CD4-positive, alpha-beta T cell treated with Interleukin-6 for 4 hours (primary cell): ENCODE measurements at places on chromosomes 5 and 9.
A peak's percentile ranks its signal among the peaks of the same experiment; 100 is the strongest.

- no peak for DNase-seq
Measured at GRCh38 chr5:76388791-76389512, 14.1 kb upstream of the IQGAP2 start.

GRCh38 chr5:94621763-94622162 is 3.3 kb downstream of the SLF1 start:
- DNase-seq = no peak

- no peak for DNase-seq
Measured at GRCh38 chr9:88998911-88999310, 7.6 kb downstream of the S1PR3 start.

DNA sequence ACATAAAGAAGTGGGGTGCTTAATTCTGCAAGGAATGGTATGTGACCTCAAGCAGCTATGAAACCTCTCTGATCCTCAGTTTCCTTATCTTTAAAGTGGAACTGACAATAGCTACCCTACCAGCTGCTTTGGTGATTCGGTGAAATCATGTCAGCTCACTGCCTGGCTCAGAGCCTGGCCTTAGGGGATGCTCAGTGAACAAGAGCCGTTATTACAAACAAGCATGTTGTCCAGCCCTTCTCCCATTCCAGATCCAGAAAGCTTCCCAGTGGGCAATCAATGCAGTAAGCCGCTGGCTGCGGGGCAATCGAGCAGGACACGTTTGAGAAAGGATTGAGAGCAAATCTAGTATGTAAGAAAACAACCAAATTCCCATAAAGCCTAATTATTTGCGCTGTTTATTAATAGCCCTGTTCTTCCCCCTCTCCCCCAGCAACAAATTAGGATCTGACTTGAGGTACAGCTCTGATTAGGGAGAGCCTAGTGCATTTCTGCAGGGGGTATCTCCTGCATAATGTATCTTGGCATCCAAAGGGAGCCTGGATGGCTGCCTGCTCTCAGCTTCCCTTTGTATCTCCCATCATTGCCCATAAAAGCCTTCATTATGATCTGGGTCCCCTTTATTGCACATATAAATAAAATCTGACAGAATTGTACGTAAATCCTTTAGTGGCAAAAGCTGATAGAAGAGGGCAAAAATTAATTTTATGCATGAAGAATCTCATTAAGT is 371.4 kb downstream of the TMEM232 start:
- DNase-seq = no peak

DNA sequence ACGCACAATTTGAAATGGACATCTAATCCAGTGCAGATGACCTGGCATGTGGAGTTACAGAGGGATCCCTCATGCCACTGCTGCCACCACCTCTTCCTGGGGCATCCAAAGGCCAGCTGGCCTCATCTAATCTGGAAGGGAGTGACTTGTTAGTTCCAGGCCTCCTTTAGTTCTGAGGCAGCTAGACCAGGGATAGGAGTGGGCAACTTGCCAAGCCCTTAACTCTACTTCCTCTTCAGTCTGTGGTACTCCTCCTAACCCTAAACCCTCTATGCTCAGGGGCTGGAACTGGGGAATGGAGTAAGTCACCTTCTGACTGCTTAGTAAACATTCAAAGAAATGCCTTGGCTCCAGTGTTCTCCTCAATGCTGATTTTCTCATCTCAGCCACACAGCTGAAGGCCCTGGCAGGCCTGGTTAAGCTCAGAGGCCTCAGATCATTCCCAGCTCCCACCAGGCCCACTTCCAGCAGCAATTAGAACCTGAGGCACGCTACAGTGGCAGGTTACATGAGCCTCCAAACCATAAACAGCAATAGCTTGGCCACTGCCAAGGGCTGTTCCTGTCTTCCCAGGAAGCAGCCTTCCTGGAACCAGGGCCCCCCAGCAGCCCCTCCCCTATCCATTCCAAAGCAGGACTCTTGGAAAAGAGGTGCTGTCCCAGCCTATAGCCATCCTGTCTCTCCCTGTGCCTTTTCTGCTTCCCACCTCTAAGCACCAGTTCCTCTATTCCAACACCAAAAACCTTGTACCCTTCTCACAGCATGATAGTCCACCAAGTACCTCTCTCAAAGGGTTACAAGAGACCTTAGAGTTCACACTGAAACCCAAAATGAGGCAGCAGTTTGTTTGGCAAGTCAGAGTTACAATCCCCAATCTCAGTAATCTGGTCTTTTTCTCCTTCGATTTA is 2.0 kb downstream of the EIF4EBP3 start:
- peak; percentile 42 for DNase-seq

DNA sequence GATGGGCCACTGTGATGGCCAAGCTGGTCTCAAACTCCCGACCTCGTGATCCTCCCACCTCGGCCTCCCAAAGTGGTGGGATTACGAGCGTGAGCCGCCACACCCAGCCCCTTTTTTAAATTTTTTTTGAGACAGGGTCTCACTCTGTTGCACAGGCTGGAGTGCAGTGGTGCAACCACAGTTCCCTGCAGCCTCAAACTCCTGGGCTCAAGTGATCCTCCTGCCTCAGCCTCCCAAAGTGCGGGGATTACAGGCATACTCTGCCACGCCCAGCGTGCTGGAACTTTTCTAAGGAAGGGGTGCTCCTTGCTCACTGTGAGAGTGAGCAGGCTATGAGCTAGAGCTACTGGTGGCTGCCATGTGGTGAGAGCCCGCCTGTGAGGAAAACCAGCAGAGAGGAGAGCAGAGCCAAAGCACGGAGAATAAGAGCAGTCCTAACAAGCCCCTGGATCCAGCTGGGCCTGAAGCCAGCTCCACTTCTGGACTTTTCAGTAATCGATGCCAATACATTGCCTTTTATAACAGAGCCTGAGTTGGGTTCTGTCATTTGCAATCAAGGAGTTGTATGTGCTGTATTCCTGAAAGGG is 75.5 kb upstream of the UNC5A start:
- DNase-seq = no peak

GRCh38 chr9:115980054-115980453 is 173.5 kb upstream of the PAPPA start:
- no peak for DNase-seq

DNA sequence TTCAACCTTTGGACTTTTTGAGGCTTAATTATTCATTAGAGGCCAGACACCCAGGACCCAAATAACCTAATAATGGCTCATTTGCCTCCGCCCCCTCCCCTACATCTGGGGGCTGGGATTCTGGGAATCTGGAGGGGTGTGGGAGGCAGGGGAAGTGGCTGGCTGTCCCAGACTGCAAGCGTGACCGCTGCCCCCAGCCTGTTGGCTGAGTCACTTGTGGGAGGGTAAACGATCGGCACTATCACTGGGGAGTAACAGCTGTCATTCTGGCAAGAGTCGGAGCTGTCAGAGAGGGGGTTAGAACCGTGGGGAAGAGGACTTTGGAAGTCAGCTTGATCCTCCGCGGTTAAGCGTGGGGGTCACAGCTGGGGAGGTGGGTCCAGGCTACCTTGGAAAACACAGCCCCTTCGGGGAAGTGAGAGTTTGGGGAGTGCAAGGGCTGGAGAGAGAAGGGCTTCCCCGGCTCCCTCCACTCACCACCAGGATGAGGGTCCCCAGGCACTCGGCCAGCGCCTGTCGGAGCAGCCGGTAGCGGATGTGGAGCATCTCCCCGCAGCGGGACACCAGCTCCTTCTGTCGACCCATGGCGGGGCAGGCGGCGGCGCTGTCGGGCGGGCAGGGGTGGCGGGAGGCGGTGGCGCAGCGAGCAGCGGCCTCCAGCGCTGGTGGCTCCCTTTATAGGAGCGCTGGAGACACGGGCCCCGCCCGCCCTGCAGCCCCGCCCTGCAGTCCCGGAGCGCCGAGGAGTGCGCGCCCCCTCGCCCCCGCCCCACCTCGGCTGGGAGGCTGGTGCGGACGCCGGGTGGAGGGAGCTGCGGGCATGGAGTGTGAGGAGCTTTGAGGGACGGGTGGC is at the start of gene AQP3:
Gene AQP3, minus strand, starts transcription at position 648 of the 853 bp plus-strand sequence. Its CDS starts 63 bp downstream, at position 585.
- peak; percentile 82 for DNase-seq

GRCh38 chr9:79664375-79664831 is 92.6 kb downstream of the TLE4 start:
- DNase-seq = no peak

DNA sequence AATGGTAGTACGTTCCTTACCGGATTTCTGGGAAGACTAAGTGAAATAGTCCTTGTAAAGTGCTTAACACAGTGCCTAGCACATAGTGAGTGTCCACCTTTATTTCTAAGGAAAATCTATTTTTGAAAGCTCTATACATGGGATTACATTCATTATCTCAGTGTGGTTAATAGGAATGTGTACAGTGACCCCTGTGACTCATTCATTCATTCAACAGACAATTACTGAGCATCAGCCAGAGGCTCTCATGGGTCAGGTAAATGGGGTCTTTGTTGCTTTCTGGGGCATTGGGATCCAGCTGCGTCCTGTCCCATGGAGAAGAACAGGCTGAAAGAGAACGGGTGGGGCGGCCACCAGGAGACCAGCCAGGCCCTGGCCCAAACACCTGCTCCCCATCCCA is 226.2 kb upstream of the TBC1D2 start:
- no peak for DNase-seq

GRCh38 chr5:168793841-168794837 is 215.0 kb upstream of the PANK3 start:
- no peak for DNase-seq

GRCh38 chr9:16598316-16598715 is 272.2 kb downstream of the BNC2 start:
- no peak for DNase-seq

DNA sequence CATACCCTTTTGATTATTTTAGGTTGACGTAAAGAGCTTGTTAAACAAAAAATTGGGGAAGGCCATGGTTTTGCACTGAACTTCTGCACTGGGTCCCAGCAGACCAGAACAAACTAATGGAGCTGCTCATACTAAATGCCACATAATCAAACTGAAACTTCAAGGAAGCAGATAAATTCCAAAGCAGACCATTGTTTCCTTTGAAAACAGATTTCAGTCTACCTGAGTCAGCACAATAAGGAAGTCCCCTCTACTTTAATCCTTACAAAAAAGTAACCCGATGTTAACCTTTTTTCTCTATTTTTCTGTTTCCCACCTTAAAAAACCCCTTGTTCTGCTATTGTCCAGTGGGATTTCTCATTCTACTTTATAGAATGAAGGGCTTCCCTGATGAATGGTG is 39.2 kb downstream of the WDR36 start:
- no peak for DNase-seq

DNA sequence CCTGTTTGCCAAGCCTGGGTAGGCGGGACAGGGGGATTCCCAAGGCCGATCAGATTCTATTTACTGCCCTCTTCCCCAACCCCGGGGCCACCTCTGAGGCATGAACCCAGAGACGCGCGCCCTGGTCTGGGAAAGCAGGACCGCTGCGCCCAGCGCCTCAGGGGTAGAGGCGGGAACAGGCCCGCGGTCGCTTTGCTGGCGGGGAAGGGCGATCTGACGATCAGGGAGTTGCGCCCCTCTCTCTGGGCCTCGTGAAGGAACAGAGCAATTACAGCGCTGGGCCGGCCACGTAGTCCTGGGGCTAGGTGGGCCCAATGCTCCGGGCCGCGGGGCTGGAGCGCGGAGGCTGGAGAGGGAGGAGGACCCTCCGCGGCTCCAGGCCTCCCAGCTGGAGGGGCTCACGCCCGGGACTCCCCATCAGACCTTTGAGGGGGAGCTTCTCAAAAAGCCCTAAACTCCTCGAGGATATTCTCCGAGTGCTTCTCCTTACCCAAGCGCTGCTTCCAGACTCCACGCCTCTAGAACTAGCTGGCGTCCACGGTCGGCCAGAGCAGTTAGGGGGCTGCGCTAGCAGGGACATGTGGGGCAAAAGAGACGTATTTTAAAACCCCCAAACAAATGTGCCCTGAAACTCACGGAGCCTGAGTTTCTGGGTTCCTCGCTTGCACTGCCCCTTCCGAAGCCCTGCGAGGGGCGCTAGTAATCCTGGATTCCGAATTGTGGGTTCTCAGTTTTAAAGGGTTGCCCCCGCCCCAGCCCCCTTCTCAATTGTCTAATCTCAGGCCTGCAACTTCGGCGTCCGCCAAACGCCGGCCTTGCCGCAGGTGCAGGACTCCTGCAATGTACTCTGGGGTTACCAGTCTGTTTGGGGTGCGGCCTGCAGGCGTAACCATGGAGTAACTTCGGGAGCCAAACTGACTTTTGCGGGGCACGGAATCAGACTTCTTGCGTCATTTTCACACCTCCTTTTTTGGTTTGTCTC is 57.6 kb downstream of the TMEM174 start:
- DNase-seq = no peak

GRCh38 chr5:52893105-52893504 is 96.0 kb upstream of the ITGA2 start:
- no peak for DNase-seq

DNA sequence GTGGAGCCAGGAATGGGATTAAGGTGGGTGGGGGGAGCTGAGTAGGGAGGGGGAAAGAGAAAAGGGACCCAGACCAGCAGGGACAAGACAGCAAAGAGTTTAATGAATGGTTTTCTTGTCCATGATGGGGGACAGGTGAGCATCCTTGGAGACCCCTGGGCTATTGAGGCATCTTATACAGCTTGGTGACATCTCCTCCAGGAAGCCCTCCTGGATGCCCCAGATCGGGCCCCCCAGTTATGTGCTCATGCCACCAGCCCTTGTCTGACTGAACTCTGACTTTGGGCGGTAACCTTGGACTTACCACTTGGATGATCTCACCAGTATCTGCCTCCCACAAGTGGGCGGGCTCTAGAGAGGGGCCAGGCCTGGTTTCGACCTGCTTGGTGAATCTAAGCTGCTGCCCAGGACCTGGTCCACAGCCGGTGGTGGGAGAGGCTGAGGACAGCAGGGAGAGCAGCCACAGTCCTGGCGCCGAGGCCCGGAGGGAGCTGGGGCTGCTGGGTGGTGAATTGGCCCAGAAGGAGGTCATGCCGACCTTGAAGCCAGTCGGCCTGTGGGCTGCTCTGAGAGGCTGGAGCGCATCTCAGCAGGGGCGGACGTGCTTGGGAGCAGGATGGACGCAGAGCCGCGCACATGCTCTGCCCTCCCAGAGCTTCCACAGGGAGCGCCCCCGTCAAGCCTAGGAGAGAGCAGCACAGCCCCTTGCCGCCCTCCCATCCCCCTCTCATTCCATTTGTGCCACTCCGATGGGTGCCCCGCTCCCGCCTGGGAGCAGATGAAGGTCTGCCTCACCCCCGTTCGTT is 36.2 kb downstream of the UNC5A start:
- no peak for DNase-seq

- DNase-seq = no peak
Measured at GRCh38 chr9:22088717-22089061, 79.6 kb upstream of the CDKN2B start.

- no peak for DNase-seq
Measured at GRCh38 chr5:20556115-20556763, 568.2 kb upstream of the CDH18 start.

GRCh38 chr5:84381502-84382362 is 2.9 kb downstream of the EDIL3 start:
- DNase-seq = no peak

DNA sequence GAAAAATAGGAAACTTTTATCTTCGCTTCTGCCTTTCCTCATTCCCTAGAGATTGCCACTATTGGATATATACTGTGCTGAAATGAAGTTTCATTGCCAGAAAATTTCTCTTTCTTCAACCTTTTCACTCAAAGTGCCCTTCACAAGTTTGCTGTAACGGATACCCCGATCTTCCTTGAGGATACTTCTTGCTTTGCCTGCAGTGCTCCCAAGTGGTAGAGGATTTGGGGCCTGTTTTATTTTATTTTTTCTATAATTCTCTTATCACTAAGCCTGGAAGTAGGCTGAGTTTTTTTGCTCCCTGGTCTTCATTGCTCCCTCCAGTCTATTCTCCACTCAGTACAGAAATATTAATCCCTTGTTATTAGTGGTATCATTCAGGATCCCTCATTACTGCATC is 481.4 kb upstream of the CDH18 start:
- DNase-seq = no peak
